ENCODE measurements at places on chromosomes 4 and X.

DNA sequence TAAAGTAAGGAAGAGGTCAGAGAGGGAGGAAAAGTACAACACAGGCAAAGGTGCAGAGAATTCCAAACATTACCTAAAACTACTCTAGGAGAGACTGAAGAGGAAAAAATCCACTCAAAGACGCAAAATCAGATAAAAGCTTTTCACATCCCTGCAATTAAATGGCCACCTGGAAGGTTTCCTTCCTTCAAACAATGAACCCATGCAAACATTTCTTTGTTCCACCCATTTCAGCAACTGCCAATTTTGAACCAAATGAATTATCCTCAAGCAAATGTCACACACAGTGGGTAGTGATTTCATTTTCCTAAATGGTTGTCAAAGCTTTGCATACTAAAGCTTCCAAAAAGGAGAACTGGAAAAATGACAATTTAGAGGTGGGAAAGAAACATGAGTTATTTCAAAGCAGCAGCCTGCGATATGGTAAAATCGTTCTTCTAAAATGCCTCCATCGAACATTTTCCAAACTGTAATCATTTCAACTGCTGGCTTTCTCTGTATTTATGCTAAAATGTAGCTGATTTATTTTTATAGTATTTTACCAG, 45.0 kb downstream of the APBB2 start:
- no peak for DNase-seq

GRCh38 chr4:384311-385010, 46.8 kb downstream of the ZNF141 start:
- DNase-seq = no peak

- no peak for DNase-seq
Observed at GRCh38 chr4:108693819-108694218, 43.4 kb downstream of the OSTC start.

- no peak for DNase-seq
Observed at GRCh38 chr4:11565899-11566298, 137.2 kb upstream of the HS3ST1 start.

GRCh38 chrX:12954981-12955380, 19.9 kb upstream of the TMSB4X start:
- no peak for DNase-seq

GRCh38 chr4:136306361-136306760, 1225.9 kb downstream of the PCDH18 start:
- DNase-seq = no peak

GRCh38 chrX:81229901-81230300, 28.0 kb downstream of the SH3BGRL start:
- no peak for DNase-seq

- DNase-seq = no peak
Observed at GRCh38 chr4:154743683-154744340, at the start of gene LRAT. Gene LRAT, plus strand, starts transcription at chr4:154744000. Its CDS starts 327 bp downstream, at chr4:154744327.

DNA sequence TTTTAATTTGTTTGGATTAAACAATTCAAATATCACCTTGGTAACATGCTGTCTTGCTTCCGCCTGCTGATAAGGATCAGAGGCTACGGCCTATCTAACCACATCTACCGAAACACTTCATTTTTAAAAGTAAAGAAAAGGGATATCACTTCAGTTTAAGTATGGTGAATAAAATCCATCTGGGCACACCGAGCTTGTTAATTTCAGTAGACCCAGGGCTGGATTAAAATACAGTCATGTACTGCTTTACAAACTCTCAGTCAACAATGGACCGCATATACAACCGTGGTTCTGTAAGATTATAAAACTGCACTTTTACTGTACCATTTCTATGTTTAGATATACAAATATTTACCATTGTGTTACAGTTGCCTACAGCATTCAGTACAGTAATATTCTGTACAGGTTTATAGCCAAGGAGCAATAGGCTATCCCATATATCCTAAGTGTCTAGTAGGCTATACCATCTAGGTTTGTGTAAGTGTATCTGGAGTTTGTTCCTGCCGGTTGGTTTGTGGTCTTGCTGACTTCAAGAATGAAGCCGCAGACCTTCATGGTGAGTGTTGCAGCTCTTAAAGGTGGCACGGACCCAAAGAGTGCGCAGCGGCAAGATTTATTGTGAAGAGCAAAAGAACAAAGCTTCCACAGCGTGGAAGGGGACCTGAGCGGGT, 40.0 kb downstream of the SEPTIN11 start:
- peak; percentile 38 for DNase-seq

DNA sequence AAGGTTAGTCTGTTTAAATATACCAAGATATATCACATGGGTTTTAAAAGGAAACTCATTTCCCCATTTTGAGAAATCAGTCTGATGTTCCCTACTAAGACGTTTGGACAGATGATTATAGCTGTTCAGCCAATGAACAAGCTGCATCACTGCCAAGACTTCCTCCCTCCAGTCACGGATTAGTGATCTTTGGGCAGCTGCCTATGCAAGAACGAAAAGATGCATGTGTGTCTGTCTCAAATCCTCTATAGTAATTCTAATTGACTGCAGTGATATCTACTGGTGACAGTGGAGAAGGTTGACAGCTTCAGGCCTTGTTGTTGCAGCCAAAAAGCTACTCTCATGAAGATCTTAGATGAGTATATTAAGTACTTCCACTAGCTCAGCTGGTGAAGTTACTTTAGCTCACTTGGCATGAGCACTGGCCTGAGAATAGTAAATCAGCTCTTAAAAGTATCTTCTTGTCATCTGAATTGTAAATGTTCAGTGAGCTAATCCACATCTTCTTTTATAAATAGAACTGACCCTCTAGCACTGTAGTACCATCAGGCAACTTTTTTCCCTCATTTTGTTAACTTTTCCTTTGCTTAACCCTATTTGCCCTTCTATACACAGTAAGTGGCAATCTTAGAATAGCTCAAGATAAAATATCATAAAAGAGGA, 134.5 kb upstream of the PCDH10 start:
- no peak for DNase-seq
